ENCODE measurements at places on chromosomes 4 and X.

- DNase-seq: no peak
Observed at GRCh38 chr4:150010525-150011126, 67.6 kb upstream of the DCLK2 start.

GRCh38 chrX:10828640-10829039 is 208.3 kb upstream of the MID1 start:
- DNase-seq: no peak

GRCh38 chr4:184636144-184636543 is 13.1 kb downstream of the CASP3 start:
- DNase-seq: no peak

- no peak for DNase-seq
Observed at GRCh38 chr4:15194520-15194919, 192.2 kb downstream of the CPEB2 start.

GRCh38 chrX:78624962-78625909 is 33.9 kb downstream of the RTL3 start:
- DNase-seq: no peak
